ENCODE measurements at places on chromosomes 12 and 14.

DNA sequence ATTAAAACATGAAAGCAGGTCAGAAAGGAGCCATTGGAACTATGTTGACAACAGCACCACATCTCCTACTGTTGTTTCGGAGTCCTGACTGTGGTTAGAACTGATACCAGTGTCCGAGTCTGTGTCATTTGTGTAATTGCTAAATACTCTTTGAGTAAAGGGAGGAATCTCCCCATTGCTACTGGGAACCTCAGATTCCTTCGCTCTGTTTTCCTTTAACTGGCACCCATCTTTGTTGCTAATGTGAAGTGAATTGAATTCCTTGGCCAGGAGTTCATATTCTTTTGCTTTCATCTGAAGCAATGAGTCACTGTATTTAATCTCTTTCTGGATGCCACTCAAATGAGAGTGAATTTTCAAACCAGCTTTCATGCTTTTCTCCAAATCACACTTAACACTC is 31.5 kb downstream of the RASSF9 start:
- peak overlapping the region; percentile 62 for H3K27ac ChIP-seq
- H3K4me1 ChIP-seq: peaks cover 20% of the 10 kb centered on the region
- no peaks in the 10 kb centered on the region for H3K36me3 ChIP-seq
- DNase-seq: peak; percentile 88
- H3K27me3 ChIP-seq: no peaks in the 10 kb centered on the region

DNA sequence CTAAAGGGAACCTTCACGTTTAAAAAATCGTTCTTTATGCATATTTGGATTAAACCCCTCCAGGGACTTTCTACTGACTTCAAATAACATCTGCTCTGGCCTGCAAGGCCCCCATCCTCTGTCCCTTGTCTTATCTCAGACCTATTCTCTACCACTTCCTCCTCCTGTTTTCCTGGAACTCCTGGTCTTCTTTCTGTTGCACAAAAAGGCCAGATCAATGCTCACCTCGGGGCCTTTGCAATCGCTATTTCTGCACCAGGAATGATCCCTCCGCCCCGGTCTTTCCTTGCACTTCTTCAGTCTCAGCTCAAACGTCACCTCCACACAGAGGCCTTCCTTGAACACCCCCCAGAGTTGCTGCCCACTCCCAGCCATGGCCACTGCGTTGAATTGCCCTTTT is 57.6 kb upstream of the BEGAIN start:
- H3K36me3 ChIP-seq: no peaks in the 10 kb centered on the region
- H3K4me3 ChIP-seq: no peak overlapping the region
- DNase-seq: no peak

DNA sequence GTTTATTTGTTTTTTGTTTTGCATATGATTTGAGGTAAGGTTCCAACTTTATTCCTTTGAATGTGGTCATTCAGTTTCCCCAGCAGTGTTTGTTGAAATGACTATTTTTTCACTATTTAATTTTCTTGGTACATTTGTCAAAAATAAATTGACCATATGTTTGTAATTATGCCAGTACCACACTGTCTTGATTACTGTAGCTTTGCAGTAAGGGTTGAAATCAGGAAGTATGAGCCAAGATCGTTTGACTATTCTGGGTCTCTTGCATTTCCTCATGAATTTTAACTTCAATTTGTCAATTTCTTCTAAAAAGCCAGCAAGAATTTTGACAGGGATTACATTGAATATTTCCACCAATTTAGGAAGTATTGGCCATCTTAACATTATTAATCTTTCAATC is 199.3 kb upstream of the PPFIA2 start:
- H3K36me3 ChIP-seq: no peaks in the 10 kb centered on the region
- H3K27me3 ChIP-seq: no peaks in the 10 kb centered on the region
- no peak overlapping the region for H3K4me3 ChIP-seq
- no peaks in the 10 kb centered on the region for H3K4me1 ChIP-seq

DNA sequence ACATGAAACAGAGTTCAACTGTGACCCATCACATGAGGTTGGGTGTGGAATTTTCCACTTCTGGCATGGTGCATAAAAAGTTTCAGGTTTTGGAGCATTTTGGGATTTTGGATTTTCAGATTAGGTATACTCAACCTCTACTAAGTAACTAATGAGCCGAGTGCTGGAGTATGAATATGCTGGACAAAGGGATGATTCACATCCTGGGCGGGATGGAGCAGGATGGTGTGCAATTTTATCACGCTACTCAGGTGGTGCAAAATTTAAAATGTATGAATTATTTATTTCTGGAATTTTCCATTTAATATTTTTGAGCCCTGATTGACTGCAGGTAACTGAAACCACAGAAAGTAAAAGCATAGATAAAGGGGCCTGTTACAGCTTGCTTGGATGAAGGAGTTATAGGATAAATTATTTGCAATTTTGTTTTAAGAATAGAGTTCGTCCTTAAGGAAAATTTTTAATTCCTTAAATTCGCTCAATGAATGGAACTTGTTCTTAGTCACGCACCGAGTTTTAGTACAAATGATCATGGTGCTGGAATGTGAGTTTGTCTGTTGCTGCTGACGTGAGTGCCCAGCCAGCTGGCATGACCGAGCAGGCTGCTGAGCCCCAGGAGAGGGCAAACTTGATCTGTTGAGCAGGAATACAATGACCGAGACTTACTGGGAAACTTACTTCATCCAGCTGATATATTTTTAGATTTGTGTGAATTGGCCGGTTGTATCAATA is 176.3 kb downstream of the ESR2 start:
- H3K4me1 ChIP-seq: peaks cover 8% of the 10 kb centered on the region
- no peak overlapping the region for H3K4me3 ChIP-seq
- H3K36me3 ChIP-seq: no peaks in the 10 kb centered on the region
- no peaks in the 10 kb centered on the region for H3K27me3 ChIP-seq

DNA sequence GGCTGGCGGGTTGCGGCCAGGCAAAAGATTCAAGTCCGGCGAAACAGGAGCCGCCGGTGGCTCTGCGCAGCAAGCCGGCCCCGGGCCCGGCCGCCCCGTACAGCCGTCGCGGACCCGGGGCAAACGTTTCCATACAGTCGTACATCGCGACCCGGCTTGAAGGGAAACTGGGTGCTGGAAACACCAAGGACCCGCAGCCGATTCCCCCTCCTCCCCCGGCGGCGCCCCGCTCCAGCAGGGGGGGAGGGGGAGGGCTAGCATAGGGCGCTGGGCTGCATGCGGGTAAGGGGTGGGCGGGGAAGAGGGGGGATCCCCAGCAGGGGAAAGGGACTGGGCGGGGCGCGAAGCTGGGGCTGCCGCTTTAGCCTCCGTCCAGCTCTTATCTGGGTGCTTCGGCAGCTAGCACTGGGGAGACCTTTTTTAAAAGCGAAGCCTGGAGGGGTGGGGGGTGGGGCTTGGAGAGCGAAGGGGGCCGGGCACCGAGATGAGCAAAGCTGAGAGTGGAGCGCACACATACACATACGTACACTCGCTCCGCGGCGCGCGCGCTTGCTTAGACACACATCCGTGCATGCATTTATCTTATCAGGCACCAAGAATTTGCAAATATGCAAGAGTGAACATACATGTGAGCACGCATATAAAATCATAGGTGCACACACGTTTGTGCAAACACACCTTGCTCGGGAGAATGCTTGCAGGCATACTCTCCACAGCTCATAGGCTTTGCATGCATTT is 11.9 kb downstream of the RARG start:
- H3K36me3 ChIP-seq: no peaks in the 10 kb centered on the region
- H3K4me3 ChIP-seq: peak overlapping the region; percentile 80
- H3K27ac ChIP-seq: peak overlapping the region; percentile 44
- H3K4me1 ChIP-seq: peaks cover 59% of the 10 kb centered on the region
- H3K27me3 ChIP-seq: no peaks in the 10 kb centered on the region
- peak; percentile 70 for DNase-seq

- H3K27me3 ChIP-seq: peaks cover 1% of the 10 kb centered on the region
- DNase-seq: no peak
- no peak overlapping the region for H3K4me3 ChIP-seq
- H3K4me1 ChIP-seq: peaks cover 2% of the 10 kb centered on the region
- no peak overlapping the region for H3K27ac ChIP-seq
- H3K36me3 ChIP-seq: no peaks in the 10 kb centered on the region
These were observed 44.3 kb downstream of the GALNT9 start for GRCh38 chr12:132284827-132285741.

All from astrocyte (in vitro differentiated cells and primary cell).